Left renal cortex interstitium (tissue), 4 donors: ENCODE measurements at places on chromosomes 4 and X.

DNA sequence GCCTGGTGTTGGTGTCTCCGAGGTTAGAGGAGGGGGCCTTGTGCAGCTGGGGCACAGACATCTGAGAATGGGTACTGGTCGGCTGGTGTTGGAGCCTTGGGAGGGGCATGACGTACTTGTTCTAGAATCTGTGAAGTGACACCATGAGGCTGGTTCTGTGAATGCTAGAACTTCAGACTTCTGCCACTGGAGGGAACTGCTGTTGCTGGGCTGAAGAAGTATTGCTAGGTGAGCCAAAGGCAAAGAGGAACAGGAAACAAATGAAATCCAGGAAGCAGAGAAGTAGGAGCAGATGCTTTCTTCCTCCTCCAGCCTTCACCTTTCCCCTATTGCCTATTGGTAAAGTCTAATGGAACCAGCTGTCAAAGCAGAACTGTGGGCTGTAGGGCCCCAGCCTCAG is 120.9 kb upstream of the DDIT4L start:
- DNase-seq = no peak

DNA sequence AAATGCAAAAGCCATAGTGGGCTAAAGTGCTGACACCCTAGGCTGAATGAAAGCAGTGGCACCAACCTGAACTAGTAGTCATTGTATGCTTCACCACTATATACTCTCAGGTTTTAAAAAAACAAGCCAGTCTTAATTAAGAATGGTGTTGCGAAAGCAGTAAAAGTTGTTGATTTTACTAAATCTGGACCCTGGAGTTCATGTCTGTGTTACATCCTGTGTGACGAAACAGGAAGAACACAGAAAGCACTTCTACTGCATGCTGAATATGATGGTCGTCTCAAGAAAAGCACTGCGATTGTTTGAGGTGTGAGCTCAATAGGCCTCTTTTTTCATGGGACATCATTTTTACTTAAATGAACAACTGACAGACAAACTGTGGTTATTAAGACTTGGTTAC is 24.2 kb upstream of the GDPD2 start:
- no peak for DNase-seq

GRCh38 chr4:36099509-36099908 is 144.8 kb downstream of the ARAP2 start:
- DNase-seq = no peak

GRCh38 chr4:1584498-1584897 is 99.6 kb downstream of the FAM53A start:
- no peak for DNase-seq

GRCh38 chr4:42366959-42367358 is 30.3 kb upstream of the SHISA3 start:
- no peak for DNase-seq

GRCh38 chr4:102543030-102543928 is 42.1 kb downstream of the NFKB1 start:
- no peak for DNase-seq

DNA sequence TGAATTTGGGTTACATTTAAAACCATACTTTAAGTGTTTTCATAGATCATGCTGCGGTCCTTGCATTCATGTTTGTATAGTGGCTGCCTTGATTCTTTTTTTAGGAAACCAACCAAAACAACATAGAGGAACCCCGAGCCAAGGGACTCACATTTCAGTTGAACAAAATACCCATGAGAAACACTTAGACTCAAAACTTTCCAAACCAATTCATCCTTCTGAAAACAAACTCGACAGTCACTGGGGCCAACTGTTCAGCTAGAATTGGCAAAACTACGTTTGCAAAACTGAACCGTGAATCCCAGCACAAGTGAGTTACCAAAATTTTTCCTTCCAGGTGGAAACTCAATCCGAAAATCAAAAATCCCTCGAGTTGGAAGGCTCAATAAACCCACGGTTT is 1.4 kb downstream of the ADGRA3 start:
- DNase-seq = no peak

DNA sequence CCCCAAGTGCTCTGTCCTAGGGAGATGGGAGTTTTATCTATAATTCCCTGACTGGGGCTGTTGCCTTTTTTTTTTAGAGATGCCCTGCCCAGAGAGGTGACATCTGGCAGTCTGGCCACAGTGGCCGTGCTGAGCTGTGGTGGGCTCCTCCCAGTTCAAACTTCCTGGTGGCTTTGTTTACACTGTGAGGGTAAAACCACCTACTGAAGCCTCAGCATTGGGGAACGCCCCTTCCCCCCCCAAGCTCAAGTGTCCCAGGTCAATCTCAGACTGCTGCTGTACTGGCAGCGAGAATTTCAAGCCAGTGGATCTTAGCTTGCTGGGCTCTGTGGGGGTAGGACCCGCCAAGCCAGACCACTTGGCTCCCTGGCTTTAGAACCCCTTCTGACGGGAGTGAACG is 38.3 kb upstream of the CBLL2 start:
- no peak for DNase-seq

DNA sequence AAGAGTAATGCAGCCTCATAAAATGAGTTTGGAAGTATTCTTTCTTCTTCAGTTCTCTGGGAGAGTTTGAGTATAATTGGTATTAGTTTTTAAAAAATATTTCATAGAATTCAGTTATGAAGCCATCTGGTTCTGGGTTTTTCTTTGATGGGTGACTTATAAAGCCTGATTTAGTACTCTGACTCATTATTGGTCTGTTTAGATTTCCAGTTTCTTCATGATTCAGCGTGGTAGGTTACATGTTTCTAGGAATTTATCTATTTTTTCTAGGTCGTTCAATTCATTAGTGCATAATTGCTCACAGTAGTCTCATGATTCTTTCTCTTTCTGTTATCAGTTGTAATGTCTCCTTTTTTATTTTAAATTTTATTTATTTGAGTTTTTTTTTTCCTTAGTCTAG is 111.2 kb downstream of the CEP44 start:
- DNase-seq = no peak

DNA sequence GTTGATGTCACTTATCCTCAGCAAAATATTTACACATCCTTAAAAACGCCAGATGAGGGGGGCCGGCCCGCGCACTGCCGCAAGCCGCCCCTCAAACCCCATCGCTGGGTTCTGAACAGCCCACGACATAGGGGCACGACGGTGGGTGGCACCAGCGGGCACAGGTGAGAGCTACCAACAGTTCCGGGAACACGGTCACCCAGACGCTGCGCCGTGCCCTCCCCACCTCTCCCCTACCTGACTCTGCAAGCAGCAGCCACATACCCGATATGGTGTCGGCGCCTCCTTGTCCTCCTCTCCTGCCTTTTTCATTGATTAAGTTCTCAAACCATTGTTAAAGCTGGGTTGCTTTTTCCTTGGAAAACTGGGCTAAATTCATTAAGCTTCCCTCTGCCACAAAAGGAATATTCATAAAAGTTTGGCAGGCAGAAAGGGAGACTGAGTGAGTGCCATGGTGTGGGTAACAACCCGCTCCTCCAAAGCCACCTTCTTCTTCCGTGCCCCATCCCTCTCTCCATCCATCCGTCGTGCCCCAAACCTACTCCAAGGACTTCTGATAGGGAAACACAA is 1.4 kb downstream of the RAI2 start:
- DNase-seq = no peak

DNA sequence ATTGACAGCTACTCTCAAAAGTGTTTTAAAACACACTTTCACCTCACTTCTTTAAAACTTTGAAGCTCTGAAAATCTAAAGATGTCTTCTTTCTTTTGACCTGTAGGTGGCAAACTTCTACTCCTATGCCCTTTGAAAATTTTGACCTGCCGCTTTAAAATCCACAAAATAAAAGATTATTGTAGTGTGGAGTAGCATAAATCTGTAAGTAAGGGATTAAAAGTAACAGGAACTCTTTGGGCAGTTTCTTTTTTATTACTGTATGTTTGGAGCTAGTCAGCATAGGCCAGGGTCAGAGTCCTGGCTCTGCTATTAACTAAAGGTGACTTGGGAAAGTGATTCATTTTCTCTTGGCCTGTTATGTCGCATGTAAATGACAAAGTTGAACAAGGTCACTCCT is 25.5 kb downstream of the BBS12 start:
- DNase-seq = no peak

DNA sequence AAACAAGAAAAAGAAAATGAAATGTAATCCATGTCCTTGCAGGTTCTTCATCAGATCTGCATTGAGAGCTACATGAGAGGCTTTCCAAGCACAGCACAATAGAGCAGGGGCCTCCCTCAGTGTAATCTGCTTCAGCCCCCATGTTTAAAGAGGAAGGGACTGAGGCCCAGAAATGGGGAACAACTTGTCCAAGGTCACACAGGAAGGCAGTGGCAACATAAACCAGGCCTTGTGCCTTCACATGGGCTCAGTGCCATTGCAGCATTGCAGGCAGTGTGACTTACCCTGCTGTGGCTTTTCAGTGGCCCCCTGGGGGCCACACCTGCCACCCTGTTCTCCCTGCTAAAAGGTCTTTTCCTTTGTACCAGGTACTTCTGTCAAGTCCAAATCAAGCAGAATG is 20.9 kb upstream of the CD99L2 start:
- no peak for DNase-seq

DNA sequence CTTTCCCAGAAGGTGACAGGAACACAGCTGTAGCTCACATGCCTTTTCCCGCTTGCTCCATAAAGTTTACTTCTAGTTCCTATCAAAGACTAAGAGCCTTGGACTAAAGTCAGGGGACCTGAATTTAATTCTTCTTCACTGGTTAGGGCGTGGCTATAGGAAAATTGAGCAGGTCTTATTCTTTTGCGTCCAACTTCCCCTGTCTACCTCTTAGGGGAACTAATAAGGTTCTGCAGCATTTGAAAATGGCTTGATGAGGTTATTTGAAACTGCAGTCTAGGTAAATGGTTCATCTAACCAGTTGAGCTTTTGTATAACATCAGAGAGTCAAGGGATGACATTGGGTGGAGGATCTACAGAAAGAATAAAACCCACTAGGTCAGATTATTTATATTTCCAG is 2.6 kb downstream of the ARHGAP10 start:
- no peak for DNase-seq

DNA sequence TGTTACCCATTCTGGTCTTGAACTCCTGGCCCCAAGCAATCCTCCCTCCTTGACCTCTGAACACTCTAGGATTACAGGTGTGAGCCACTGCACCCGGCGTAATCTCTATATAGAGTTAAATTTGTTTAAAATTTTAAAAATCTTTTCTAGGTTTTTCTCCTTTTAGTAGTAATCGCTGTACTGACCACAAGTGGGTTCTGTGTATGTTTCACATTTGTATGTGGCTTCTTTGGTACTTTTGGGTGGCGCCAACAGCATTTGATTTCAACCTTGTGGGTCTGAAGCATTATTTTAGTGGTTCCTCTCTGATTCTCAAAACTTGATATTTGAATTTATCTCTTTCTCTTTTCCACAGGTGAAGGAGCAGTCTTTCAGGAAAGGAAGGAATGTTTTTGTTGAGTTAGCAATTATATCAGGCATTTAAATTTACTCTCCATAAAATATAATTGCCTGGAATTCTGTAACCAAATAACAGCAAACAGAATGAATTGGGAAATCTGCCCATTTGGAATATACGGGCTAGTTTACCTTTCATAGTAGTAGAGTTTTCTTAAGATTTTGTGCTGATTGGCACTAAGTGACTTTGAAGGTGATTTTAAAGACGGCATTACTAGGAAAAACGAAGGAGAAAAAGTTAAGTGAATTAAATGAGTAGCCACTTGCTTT is 29.5 kb downstream of the ARHGAP10 start:
- no peak for DNase-seq

DNA sequence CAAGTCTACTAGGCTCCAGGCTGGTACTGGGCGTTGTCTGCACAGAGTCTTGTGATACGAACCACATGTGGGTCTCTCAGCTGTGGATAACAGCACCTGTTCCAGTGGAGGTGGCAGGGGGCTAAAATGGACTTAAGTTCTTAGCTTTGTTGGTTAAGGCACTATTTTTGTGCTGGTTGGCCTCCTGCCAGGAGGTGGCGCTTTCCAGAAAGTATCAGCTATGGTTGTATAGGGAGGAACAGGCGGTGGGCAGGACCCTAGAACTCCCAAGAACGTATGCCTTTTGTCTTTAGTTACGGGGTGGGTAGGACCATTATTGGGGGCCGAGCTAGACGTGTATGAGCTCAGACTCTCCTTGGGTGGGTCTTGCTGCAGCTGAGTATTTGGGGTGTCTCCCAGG is 1138.4 kb downstream of the PCDH19 start:
- DNase-seq = no peak

GRCh38 chr4:188016754-188017153 is 21.2 kb downstream of the ZFP42 start:
- DNase-seq = no peak

- DNase-seq = no peak
Observed at GRCh38 chrX:143800150-143800549, 79.6 kb upstream of the SPANXN2 start.

DNA sequence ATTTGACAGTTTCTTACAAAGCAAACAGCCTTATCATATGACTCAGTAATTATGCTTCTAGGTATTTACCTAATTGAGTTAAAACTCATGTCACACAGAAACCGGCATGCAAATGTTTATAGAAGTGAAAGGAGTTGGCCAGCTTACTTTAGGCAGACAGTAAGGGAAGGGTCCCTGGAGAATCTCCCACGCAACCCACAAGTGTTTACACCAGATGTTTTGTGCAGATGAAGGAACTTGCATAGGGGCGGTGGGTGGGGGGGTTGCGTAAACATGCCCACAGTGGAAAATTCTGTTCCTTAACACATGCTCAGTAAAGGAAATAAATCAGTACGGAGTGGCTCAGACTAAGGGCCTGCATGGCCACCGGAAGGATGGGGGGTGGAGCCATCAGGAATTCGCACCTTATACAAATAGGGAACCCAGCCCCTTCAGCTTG is 330.5 kb upstream of the AADAT start:
- no peak for DNase-seq

DNA sequence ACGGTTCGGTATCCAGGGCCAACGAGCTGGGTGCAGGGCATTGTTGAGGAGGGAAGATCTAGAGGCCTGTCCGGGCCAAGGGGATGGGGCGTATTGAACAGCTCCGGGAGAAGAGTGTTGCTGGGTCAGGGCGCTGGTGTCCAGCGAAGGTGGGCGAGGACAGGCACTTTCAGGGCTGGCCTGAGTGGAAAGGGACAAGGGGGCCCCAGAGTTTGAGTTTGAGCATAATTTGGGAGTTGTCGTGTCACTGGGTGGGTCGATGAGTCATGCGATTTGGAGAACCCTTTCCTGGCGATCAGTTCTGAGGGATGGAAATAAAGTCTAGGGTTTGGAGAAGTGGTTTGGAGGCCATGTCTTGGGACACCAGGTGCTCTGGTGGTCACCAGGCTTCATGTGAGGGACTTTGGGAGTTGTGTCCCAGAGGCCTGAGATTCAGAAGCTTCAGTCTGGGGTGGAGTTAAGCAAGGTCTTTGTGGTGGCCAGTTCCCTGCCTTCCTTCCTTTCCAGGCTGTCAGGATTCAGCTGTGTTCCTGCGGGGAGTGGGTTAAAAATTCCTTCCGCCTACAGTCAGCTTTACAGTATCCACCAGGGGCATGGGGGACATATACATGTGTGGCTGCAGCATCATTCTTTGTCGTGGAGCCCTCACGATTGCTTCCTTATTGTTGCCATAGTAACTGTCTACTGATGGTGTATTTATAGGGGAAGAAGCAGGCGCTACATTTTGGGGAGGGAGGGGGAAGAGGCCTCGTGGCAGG is 504 bp downstream of the PRRG3 start:
- no peak for DNase-seq

- DNase-seq = no peak
Observed at GRCh38 chr4:137452799-137453198, 79.5 kb downstream of the PCDH18 start.
